ENCODE measurements at places on chromosomes 5 and 9.

DNA sequence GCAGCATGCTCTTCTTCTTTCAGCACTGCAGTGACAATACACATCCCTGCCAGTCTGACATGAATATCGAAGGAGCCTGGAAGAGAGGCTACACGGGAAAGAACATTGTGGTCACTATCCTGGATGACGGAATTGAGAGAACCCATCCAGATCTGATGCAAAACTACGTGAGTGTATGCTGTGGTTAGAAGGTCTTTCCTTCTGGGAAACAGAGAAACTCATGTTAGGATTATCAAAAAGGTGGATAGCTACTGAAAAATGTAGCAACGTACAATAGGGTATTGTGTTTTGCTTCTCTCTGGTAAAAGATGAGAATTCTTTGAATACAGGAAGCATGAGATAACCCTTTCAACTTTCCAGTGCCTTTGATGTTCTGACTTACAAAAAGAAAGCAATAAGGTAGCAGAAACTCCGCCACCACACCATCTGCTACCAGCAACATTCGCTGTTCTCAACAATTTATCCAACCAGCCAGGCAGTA lies 133.3 kb downstream of the PCSK5 start:
- no peak for DNase-seq

DNA sequence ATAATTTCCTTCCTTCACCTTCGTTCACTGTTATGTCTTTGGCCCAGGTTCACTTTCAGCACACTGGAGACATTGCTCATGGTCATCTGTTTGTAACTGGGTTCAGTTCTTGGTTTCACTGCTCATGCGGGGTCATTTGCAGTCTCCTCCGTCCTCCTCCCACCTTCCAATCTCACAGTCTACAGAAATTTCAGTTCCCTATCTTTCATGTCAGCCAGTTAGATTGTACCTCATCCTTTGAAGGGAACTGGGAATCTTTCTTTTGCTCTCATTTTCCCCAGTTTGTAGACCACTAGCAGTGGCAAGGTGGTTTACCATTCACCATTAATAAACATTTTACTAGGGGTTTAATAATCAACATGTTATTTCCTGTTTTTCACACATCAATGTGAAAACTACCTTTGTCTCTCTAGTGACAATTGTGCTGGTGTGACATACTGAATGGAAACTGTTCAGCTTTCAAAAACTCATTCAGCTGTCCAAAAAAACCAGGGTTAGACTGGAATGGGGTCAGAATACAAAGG lies 100.9 kb upstream of the IL6ST start:
- no peak for DNase-seq

- no peak for DNase-seq
Observed at GRCh38 chr5:179079165-179079987, 19.2 kb downstream of the ZNF354C start.

DNA sequence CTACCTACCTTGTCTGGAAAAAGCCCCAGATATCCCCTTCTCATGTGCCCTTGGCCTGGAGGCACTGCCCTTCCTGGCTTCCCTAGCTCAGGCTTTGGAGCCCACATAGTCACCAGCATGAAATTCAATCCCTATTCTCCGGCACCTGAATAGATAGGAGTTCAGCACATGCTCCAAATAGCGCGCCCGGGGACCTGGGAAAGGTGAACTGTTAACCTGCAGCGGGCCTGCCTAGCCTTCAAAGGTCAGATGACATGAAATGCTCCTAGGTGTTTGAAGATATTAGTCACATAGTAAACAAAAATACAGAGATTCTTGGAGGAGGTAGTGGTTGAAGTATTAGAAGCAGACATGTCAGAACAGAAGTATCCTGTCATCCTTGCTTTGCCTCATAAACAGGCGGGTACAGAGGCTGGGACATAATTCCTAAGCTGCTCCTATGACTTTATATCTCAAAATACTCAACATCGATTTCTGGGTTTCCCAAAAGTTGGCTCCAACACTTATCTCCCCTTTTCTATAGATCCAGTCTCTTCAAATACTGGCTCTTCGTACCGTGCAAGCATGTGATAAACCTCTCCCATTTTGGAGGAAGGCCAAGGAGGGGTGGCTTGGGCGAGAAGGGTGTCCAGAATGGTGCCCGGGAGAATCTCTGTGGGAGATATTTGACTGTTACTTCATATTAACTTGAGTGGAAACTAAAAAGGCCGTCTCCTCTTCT lies 88.0 kb upstream of the ANKH start:
- DNase-seq, result no peak

GRCh38 chr9:98877311-98877710 lies 66.4 kb upstream of the COL15A1 start:
- DNase-seq, result no peak

DNA sequence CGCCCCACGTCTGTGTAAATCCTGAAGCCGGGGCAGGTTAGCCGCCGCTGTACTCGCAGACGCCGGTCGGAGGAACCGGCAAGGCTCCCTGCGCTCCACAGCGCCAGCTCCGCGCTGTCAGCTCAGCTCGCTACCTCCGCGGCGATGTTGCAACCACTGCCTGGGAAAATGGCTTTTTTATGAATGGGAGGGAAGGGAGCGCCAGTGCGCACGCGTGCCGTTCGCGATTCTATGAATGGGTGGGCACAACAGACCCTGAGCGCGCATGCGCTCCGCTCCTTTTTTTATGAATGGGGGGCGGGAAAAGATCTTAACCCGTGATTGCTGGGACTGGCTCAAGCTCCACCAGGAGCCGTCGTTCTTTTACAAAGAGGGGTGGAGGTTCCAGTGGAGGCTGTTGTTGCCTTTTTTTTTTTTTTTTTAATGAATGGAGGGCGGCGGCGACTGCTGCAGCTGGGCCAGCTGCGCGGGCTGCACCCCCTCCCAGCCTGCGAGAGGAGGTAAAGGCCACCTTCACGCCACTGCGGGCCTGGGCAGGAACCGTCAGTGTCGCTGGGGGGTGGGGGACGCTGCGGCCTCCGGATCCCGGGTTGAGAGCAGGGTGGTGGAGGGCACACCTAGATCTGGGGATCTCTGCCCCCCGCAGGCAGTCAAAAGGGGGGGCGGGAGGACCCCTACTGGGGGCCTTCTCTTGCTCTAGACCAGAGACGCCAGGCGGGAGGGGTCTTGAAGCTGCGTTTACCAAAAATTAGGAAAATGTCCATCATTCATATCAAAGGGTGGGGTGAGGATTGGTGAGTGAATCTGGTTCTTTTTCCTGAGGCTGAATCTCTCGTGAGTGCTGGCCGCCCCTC lies at the start of gene SPRY4:
Gene SPRY4, minus strand, starts transcription at position 151 of the 854 bp plus-strand sequence. CDS start 9,913 bp downstream, outside the sequence.
- DNase-seq, result peak; percentile 53

DNA sequence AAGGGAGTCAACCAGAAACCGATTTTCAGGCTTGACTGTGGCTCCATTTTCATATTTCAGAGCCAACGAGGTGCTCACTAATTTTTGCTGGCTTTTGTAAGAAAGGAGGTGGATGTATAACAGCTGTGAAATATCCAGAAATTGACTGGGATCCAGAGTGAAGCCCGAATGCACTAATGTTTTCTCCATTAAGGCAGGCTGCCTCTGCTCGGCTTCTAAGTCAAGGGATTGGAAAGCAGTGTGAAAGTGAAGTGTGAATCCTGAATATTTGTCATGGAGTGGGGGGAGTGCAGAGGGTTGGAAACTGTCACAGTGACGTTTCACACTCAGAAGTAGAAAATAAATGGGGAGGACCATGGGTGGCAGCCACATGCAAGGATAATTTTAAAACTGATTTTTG lies 237.4 kb downstream of the GOLPH3 start:
- DNase-seq, result no peak

- no peak for DNase-seq
Observed at GRCh38 chr5:95956021-95956899, 5.4 kb downstream of the ELL2 start.
